AG04450 (cell line): ENCODE measurements at places on chromosomes 3 and 15.
A peak's percentile ranks its signal among the peaks of the same experiment; 100 is the strongest.

DNA sequence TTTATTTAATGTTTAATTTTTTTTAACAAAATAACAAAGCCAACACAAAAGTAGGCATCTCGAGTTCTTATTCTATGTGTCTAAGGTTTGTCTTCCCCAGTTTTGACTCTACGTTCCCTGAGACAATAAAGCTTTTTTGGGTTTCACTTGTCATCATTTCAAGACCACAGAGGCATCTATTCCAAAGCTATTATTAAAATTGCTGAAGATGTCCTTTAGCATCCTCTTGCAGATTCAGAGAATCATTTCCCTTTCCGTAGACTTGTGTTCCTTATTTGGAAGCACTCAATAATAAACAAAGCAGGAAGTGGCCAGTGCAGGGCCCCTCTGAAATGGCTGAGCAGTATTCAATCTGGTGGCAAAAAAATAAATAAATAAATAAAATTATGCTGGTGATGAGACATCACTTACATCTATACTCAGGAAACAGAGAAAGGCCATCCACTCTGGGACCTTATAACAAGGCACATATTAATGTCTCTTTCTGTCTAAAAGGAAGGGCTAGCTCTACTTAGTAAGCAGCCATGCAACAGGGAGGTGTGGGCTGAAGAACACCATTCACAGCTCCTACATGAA lies 362.3 kb downstream of the WDR72 start:
- DNase-seq: no peak

GRCh38 chr3:29385046-29385830 lies 104.4 kb downstream of the RBMS3 start:
- DNase-seq: no peak

GRCh38 chr15:92651877-92652575 lies 3.5 kb downstream of the FAM174B start:
- no peak for DNase-seq

DNA sequence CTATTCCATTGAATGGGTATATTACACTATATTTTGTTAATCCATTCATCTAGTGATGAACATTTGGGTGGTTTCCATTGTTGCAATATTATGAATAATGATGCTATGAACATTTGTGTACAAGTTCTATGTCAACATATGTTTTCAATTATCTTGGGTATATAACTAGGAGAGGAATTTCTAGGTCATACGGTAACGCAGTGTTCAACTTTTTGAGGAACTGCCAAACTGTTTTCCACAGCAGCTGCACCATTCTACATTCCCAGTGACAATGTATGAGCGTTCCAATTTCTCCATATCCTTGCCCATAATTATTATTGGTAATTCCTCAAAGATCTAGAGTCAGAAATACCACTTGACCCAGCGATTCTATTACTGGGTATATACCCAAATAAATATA lies 24.1 kb upstream of the RORA start:
- no peak for DNase-seq

- no peak for DNase-seq
Observed at GRCh38 chr3:171933441-171933840, 90.3 kb downstream of the TMEM212 start.

DNA sequence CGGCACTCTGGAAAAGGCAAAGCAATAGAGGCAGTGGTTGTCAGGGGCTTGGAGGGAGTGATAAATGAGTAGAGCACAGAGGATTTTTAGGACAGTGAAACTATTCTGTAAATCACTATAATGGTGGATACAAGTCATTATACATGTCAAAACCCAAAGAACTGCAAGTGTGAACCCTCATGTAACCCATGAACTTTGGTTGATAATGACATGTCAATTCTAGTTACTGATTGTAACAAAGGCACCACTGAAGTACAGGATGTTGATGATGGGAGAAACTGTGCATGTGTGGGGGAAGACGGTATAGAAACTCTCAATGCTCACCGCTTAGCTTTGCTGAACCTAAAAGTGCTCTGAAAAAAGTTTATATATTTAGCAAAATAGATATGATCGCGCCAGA lies 36.0 kb downstream of the BTLA start:
- DNase-seq: no peak

DNA sequence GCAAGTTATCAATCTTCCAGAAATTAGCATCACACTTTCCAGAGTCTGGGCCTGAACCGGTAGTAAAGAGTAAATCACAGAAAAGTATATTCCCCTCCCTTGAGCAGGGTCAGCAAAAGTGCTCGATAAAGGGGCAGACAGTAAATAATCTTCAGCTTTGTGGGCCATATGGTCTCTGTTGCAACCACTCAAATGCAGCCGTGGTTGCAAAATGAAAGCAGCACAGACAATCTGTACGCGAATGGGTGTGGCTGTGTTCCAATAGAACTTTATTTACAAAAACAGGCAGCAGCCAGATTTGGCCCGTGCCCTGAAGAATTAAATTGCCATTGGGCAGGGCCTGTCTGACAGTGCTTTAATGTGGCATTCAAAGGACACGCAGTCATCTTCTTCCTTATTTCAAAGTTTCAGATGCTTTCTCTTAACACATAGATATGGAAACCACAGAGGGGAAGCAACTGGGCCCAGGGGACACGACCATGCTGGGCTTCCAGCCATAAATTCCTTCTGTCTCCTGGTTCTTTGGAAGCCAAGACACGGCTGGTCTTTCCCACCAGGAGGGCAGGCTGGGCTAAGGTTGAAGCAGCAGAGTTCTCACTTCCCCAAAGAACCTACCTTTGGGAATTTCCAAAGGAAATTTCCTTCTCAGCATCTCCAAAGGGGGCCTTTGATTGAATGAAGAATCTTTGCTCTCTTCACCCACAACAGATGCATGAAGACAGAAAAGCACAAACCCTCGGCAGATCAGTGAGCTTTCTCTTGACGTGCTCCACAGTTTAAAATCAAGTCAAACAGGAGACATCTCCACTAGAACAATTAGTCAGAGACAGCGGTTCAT lies 489.8 kb upstream of the PROK2 start:
- peak; percentile 51 for DNase-seq

GRCh38 chr3:43328653-43329052 lies 42.3 kb downstream of the SNRK start:
- DNase-seq: no peak

- DNase-seq: no peak
Observed at GRCh38 chr3:23396746-23397145, 193.6 kb downstream of the UBE2E2 start.

DNA sequence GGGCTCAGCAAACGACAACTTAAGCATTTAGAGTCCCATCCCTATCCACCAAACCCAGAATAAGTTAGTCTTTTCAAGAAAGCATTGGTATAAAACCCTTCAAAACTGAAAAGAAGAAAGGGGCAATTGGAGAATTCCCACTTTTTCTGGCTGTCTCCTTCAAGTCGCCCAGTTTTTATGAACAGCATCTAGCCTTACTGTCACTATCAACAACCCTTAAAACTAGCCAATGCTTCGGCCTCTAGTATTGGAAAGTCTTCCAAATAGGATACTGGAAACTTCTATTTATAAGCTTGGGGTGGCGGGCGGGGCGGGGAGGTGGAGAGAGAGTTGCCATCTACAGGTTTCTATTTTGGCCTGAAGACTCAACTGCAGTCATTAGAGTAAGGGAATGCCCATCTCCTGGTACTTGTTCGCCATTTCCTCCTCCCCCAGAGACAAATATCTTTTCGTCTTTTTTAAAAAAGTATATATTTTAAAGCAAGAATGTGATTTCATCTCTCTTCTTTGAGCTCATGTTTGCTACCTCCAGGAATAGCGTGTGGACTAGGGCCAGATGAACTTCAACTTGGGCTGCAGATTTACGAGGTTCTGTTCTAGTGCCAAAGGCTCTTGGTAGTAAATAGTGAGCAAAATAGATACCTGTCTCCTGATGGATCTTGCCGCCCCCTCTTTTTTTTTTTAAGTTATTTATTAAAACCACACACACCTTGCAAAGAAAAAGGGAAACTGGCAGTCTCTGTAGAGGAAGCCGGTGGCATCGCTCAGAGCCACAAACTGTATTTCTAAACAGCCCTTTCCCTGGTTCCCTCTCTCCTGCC lies 2.7 kb downstream of the BCL6 start:
- no peak for DNase-seq

DNA sequence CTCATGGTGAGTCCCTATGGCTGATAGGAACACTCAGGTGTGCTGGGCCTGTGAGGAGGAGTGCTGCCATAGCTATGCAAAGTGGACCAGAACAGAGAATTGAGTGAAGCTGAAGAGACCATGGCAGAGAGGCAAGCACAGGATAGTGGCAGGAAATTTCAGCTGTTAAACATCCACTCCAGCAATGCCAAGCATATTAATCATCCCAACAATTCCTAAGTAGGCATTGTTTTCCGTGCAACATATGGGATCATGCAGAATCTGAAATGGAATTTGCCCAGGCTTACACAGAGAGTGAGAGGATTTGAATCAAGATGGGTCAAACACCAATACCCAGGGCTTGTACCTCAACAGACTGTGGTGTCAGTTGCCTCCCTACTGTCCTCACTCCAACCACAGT lies 582.6 kb upstream of the UBE2E2 start:
- no peak for DNase-seq

DNA sequence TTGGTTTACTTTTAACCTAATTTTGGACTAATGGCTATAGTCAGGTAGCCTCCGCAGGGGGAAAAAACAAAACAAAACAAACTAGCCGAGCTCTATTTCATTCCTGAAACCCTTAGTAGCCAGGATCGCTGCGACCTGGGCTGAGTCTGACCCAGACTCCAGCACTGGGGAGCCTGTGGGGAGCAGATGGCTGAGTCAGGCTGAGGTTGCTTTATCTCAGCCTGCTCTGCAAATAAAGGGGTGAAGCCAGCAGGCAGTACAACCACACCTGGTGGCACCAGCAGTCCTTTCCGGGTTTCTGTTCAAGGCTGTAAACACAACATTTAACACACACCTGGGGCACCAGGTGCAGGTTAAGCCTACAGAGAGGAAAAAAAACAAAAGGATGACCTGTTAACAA lies 27.3 kb downstream of the ABHD2 start:
- no peak for DNase-seq

- DNase-seq: no peak
Observed at GRCh38 chr3:37670961-37671483, 190.7 kb upstream of the CTDSPL start.

DNA sequence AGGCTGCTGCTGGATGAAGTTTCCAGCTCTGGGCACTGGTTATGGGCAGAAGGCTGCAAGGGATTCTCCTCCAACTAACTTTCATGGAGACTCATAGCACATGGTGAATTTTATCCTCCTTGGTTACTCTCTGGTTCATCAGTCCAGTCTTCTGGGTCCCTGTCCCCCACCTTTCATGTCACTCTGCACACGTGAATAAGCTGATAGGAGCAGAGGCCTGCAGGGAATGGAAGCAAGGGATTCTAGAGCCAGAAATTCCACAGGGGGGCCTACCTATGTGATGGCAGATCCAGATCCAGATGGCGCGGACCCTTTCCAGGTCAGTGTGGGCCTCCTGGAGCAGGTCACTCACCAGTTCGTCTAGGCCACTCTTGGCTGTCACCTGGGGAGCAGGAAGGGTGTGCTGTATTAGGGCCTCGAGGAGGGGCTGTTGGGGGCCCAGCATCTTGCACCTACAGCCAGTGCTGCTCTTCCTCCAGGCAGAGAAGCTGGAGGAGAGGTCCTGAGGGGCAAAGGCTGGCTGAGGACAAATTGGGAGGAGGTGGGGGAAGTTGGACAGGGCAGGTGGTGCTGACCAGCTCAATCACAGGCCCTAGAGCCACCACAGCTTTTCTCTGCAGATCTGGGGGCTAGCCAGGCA lies 30.2 kb downstream of the KY start:
- no peak for DNase-seq

DNA sequence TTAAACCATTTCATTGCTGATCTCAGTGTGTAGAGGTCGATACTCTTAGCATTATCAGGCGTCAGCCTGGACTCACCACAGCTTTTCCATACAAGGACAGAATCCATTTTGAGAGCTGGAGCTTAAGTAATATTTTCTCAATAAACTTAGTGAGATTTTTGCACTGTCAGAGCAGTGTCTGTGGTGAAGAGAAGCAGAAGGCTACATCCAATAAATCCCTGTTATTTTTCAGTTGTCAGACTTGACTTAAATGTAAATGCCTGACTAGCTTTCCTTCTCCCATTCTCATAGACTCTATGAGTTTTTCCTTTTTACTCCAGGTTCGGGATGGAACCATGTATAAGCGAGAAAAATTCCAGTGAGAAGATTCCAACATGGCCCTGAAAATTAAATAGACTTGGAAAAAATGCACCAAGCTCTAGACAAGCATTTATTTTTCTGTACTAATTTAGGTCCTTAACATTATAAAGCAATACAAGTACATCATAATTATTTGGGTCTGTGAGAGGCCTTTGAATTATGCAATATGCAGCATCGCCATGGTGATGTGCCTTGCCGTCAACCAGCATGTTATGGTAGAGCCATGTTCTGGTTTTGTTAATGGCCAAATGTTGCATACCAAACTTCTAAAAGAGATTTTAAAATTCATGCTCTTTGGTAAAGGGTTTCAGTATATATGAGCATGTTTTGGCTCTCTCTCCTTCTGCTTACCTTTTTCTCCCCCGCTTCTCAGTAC lies 62.0 kb downstream of the RARB start:
- DNase-seq: no peak

DNA sequence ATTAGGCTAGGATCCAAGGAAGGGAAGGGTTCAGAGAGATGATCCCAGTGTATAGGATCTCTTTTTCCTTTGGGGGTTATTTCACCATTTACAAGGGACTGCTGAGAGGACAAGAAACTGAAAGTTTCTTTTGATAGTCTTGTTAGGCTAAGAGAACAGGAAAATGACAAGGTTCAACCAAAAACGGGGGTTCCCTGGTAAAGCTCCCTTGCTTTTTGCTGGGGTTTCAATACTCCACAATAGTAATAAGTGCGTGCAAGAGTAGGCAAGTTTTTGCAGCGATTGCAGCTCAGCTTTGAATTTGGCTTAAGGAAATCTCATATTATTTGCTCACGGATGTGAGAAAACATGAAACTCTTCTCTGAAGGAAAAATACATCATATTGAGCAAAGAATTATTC lies 18.8 kb upstream of the SUSD5 start:
- DNase-seq: no peak

DNA sequence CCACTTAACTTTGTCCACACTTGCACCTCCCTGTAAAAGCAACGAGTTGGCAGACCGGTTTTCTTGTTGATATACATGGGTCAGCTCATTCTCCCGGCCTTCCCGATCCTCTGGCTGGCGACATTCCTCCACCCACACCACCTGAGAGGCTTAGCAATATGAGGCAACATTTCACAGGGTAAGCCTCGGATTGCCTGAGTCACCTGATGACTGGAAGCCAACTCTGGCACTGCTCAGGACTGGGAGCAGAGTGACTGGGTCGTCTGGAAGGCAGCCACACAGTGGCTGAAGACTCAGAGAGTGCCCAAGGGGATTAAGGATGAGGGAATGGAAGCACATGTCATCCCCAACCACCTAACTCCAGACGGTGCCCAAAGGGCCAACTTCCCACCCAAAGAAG lies 9.8 kb downstream of the HOMER2 start:
- DNase-seq: no peak

- DNase-seq: no peak
Observed at GRCh38 chr15:52822475-52822874, 32.3 kb upstream of the ONECUT1 start.

GRCh38 chr15:88623061-88623460 lies 1.9 kb downstream of the AEN start:
- peak; percentile 34 for DNase-seq

GRCh38 chr3:12662593-12663400 lies 1.1 kb downstream of the RAF1 start:
- no peak for DNase-seq
